ENCODE measurements at places on chromosomes 2 and 18. TPM values are rescaled to one million over a fixed set of nuclear protein-coding genes. Genes with fewer than 3 reads are reported as not detected.
A peak's percentile ranks its signal among the peaks of the same experiment; 100 is the strongest.

DNA sequence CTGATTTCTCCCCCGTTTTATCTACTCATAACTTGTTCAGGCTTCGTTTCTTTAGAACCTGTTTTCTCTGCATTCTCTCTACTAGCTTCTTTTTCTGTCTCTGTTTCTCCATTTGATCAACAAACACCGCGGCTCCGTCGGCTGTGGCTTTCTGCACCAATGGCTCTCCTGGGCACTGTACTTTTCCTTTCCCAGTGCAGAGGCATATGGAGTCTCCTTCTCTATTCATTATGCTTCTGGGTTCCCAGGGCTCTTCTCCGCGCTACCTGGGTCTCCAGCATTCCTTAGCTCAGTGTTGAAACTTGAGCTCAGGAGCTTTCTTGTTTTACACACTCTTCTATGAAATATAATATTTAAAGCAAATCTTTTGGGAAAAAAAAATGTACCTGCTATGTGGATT lies 196.6 kb upstream of the SOX11 start:
- no peaks in the 10 kb centered on the region for H3K27me3 ChIP-seq
- no peak for DNase-seq
- no peaks in the 10 kb centered on the region for H3K36me3 ChIP-seq
- no peaks in the 10 kb centered on the region for H3K4me1 ChIP-seq
- H3K27ac ChIP-seq = no peak overlapping the region

Gene CEP192
- 32.6 TPM for total RNA-seq

GRCh38 chr2:119438128-119438656 lies 6.5 kb downstream of the TMEM37 start:
- peaks cover 11% of the 10 kb centered on the region for H3K27me3 ChIP-seq
- no peaks in the 10 kb centered on the region for H3K4me1 ChIP-seq
- no peaks in the 10 kb centered on the region for H3K36me3 ChIP-seq
- H3K4me3 ChIP-seq = no peak overlapping the region

DNA sequence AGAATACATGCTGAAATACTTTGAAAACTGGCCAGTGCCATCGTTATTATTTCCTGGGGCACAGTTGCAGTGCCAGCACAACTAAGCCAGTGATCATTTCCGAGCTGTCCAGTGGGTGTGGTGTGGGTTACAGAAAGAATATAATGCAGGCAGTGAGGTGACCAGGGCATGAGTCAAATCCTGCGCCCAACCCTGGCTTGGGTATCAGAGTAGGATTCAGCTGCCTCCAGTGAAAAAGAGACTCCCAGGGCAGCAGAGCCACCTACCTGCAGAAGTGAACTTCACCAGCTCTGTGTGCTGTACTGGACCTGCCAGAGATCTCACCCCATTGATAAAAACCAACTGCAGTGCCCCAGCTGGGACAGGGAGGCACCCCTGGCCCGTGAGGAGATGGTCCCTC lies 18.0 kb downstream of the SLC9A2 start:
- DNase-seq = peak; percentile 79
- no peak overlapping the region for H3K4me3 ChIP-seq
- no peaks in the 10 kb centered on the region for H3K27me3 ChIP-seq
- peaks cover 30% of the 10 kb centered on the region for H3K4me1 ChIP-seq
- H3K27ac ChIP-seq = peak overlapping the region; percentile 82

Gene KIAA2012
- total RNA-seq = not detected

Measured in PC-3 (cell line).